Activated CD4-positive, alpha-beta T cell treated with anti-CD3 and anti-CD28 coated beads, Interleukin-2, Interleukin-6, amounts not matched to agents 100 ng/mL and 50 ng/mL, durations not matched to agents 16 hours and 8 hours (primary cell): ENCODE measurements at places on chromosomes 7 and 10.

DNA sequence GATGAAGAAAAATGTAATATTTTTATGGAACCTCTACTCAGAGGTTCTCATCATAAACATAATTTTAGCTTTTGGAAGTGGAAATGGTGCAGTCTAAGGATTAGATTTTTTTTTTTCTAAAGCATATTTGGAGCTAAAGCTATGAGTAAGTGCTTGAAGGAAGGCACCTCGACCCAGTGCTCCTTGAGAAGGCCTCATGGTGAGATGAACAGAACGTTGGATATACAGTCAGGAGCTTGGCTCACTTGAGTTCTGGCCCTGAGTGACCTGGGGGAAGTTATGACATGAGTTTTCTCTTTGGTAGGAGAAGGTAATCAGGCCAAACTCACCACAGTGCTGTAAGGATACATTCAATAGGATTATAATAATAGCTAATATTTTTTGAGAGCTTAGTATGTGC is 163.3 kb downstream of the JCAD start:
- DNase-seq, result no peak

GRCh38 chr7:42093349-42093905 is 143.6 kb downstream of the GLI3 start:
- DNase-seq, result no peak

DNA sequence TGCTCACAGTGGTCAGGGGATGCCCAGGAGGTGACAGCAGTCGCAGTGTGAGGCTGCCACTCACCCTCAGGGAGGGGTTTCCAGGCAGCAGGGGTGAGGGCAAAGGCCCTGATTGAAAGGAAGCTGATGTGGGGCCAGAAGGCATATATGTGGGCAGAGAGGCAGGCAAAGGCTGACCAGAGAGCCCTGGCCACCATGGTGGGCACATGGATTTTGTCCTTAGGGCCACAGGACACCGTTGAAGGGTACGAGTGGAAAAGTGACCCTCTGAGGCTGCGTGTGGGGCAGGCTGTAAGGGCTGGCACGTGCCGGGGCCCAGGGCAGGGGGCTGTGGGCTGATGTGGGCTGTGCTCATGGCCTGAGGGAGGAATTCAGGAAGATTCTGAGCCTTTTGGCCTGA is 57.5 kb upstream of the ZNF32 start:
- no peak for DNase-seq

DNA sequence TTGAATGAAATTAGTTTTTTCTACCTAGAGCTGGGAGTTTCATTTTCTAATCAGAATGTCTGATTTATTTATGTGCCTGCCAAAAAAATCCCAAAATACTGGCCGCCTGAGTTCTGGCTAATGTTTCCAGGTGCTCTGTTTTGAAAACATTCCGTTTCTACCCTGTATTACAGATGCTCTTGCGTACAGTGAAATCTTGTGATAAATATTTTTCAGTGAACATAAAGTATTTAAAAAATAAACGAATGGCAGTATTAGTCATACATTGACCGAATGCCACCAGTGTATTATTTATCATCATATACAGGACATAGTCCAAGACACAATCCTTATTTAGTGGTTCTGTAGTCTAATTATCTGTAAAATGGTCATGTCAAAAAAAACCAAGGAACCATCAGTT is 102.8 kb downstream of the KAT6B start:
- DNase-seq, result no peak

- DNase-seq, result no peak
Measured at GRCh38 chr10:44574596-44575480, 189.9 kb upstream of the CXCL12 start.

DNA sequence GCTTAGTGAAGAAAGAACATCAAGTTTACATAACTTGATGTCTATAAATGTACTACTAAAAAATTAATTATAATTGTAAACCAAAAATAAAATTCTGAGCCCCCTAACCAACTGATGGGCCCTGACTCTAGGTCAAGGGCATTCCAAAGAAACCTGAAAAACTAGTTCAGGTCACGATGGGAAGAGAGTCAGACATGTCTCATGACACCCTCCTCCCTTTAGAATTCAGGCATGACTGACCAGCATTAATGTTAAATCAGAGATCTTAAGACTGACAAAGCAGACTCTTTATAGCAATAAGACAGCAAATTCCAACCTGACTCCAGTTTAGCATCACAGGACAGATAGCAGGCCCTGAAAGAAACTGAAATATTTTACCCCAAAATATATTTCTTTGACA is 21.6 kb upstream of the OTUD1 start:
- no peak for DNase-seq

DNA sequence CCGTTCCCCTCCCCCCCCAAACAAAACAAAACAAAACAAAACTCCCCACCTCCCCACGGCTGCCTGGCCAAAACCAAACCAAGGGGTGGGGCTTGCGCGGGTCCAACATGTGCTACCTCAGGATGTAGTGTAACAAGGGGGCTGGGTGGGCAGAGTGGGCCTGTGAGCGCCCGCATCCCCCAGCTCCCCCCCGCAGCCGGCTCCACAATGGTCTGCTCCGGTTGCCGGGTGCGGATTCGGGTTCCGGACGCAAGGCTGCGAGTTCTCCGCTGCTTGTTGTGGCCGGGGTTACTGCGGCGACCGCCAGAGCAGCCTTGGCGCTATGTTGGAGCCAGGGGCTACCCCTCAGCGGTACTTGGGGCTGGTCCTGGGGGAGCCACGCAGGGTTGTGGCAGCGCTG is 4.9 kb downstream of the C10orf143 start:
- no peak for DNase-seq

DNA sequence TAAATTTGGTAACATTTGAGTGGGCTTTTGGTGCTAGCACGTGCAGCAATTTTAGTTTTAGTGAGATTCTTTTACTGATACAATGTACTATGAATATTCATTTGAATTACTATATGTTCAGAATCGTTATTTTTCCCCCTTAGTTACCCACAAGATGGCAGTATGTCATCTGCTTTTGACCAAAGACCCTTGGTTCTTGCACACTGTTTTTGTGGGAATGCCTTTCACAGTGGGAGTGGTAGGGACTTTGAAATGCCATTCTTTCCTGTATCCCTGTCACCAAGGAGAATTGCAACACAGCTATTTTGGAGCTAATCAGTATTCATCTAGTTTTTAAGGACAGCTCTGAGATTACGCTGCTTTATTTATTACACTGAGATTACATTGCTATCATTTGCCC is 40.6 kb downstream of the SEC23IP start:
- DNase-seq, result no peak

DNA sequence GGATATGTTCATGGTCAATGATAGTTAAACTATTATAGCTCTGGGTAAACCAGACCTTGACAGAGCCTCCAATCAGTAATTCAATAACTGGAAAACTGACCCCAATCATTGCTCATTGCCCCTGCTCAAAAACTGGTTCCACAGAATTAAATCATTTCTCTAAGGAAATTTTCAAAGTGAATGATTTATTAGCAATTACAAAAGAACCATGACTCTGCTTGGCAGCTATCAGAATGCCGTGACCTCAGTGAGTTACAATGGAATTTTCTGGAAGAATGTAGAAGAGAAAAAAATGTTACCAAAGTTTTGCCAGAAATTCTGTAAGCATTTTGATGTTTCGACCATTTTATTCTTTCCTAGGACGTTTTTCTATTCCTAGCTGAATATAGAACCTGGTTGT is 106.8 kb upstream of the APBB1IP start:
- no peak for DNase-seq

DNA sequence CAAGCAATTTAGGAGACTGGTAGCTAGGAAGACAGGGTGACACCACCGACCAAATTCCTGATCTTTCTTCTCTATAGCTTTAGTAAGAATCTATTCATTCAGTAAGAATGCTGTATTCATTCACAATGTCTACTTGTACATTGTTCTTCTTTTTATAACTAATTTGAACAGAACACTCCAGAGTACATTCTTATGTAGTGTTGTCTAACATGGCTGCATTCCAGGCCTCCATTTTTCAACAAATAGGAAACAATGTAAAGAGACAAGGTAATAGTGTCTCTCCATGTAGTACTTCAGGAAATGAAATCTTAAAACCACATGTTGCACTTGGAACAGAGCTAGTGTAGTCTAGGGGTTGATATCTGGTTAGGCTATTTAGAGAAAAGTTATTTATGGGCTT is 1.8 kb downstream of the VCL start:
- DNase-seq, result no peak

DNA sequence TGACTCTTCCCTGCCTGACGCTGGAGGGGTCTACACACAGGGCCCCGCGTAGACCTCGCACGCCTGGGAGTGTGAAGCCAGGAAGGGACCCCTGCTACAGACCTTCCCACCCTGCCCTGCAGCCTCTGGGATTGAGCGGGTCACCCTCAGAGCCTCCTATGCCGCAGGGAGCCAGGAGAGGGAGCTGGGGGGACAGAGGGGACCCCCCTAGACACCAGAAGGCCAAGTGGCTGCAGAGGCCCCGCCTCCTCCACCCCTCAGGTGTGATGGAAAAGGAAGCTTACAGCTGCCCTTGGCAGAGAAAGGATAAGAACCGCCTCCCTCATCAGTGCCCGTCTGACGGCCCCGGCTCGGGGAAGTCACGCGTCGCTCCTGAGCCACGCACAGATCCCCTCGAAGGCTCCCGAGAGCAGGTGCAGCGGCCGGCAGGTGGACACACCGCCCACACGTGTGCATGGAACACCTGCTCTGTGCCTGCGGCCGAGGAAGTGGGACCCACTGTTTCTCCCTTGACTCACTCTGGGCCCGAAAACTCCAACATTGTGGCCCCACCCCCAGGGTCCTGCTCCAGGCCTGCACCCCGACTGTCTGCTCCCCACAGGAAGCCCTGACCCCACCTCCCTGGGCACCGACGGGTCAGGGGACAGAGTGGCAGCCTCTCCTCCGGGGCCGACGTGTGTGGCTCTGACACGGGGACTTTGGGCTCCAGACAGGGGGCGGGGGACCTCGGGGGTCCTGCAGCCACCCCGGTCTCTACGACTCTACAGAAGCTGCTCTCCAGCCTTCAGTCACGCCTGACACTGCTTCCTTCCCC is 73.3 kb downstream of the MICALL2 start:
- no peak for DNase-seq

- no peak for DNase-seq
Measured at GRCh38 chr10:31602541-31603234, 283.7 kb downstream of the ZEB1 start.

GRCh38 chr10:68987611-68988010 is 992 bp upstream of the KIFBP start:
- DNase-seq, result no peak

GRCh38 chr7:70907259-70908247 is 224.4 kb upstream of the GALNT17 start:
- no peak for DNase-seq

DNA sequence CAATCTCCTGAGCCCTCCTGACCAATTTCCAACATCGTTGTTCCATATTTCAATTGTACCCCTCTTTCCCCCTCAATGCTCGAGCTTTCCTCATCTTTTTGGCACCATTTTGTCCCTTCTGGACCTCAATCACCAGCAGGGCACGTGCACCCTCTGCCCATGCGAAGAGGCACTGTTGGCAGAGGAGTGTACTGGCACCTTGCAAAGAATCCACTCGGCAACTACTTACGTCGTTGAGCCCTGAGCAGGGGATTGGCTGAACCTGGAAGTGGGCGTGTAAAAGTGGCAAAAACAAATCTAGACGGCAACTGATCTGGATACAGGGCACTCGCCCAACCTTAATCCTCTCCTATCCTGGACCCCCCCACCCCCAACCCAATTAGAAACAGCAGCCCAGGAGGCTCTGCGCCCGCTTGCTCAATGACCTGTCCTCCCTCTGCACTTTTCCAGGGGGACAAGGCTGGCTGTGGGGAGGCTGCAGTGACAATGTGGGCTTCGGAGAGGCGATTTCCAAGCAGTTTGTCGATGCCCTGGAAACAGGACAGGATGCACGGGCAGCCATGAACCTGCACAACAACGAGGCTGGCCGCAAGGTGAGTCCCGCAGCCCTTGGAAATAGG is 18.8 kb downstream of the WNT8B start:
- DNase-seq, result peak; percentile 95

DNA sequence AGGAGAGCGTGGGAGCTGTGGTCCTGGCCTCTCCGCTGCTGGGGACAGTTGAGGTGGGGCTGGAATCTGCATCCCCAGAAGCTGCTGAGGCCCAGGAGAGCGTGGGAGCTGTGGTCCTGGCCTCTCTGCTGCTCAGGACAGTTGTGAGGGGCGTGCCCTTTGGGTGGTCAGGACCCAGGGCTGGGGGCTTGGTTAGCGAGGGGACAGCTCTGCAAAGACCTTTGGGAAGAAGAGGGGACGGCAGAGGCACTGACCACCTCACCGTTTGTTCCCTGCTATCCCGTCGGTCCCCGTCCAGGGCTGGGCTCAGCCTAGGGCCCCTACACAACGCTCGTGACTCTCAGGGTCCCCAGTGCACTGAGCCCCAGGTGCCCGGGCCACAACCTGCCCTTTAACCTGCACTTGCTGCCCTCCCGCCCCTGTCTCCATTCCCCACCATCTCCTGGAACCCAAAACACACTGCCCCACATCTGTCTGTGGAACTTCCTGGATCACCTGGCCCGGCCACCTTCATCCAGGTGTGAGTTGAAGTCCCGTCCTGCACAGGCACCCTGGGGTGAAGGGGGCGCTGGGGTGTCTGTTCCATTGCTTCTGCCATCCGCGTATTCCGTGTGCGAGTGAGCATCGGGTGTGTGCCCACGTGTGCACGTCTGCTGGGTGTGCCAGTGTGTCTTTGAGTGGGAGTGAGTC is 14.1 kb downstream of the FOXL3 start:
- DNase-seq, result no peak

DNA sequence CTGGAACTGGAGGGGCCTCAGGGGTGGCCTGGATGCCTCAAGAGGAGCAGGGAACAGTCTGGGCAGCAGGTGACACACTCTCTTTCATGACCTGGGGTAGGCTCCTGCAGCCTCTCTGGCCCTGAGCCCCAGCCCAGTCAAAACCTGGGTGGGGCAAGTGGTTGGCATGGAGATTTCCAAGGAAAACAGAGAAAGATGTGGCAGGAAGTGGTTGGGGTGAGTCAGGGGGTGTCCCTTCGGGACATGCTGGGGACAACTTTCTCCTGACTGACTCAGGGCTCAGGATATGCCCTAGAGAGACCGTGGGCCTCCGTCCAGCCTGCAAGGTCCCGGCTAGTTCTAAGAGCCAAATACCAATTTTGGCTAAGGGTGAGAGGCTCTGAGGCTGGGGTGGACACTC is 2.9 kb downstream of the AQP1 start:
- peak; percentile 6 for DNase-seq

DNA sequence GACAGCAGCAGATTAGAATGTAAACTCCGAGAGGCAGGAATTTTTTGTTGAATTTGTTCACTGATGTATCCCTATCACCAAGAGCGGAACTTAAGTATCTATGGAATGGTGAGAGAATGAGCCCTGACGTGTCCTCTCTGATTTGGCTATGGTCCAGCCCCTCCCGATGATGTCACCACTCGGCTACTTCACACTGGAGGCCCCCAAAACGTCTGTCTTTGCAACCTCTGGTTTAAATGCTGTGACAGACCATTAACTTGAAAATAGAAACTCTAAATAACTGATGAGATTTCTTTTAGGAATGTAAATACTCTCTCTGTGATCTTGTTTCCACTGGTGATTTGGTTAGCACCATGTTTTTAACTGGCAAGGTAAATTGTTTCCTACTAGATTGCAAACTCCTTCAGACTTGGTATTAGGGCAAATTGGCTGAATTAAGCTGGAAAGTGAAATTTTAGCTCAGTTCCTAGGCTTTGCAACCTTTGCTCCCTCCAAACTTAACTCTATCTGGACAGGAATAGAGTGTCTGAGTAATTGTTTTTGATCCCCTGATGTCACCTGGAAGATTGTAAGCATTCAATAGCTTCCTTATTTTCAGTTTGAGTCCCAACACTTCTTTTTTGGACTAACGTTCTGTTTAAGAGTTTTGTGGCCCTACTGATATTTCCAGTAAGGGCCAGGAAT is 19.1 kb downstream of the SLC16A12 start:
- DNase-seq, result no peak
